T1000 (cell line): ENCODE measurements at places on chromosomes 5 and 9.

- DNase-seq: no peak
Measured at GRCh38 chr9:32427111-32427873, 42.8 kb downstream of the ACO1 start.

- DNase-seq: no peak
Measured at GRCh38 chr5:38921174-38921573, 75.4 kb downstream of the OSMR start.

DNA sequence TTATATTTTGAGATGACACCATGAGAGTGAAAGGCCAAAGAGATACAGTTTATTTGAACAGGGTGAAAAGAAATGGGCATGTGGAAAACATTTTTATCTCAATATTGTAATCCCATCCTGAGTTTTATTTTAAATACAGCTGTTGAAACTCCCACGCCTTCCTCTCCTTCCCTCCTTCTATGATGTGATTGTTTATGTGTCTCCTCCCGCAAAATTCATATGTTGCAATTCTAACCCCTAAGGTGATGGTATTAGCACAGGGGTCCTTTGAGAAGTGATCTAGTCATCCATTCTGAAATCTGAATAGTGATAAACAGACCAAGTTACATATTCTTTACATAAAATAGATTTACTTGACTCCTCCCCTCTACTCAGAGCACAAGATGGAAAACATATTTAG, 1275.4 kb upstream of the C9orf72 start:
- no peak for DNase-seq

DNA sequence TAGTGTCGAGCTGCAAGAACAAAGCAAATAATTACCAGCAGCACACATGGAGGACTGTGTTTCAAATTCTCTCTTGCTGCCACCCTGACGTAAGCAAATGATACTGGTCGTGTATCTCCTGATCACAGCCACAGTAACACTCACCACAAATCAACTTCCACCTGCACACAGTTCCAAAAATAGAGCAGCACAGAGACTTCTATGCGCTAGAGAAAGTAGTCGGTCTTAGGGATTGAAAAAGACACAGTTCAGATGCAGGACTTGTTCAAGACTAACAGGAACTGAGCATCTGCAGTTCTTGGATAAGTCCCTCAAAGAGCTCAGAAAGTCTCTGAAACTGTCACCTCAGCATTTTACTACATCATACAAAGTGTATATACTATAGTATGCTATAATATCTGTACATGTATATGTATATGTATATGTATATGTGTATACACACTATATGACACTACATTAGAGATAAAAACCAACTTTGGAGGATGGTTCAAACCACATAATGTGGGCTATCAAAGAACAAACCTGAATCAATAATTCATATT, 279.0 kb downstream of the GLIS3 start:
- no peak for DNase-seq

DNA sequence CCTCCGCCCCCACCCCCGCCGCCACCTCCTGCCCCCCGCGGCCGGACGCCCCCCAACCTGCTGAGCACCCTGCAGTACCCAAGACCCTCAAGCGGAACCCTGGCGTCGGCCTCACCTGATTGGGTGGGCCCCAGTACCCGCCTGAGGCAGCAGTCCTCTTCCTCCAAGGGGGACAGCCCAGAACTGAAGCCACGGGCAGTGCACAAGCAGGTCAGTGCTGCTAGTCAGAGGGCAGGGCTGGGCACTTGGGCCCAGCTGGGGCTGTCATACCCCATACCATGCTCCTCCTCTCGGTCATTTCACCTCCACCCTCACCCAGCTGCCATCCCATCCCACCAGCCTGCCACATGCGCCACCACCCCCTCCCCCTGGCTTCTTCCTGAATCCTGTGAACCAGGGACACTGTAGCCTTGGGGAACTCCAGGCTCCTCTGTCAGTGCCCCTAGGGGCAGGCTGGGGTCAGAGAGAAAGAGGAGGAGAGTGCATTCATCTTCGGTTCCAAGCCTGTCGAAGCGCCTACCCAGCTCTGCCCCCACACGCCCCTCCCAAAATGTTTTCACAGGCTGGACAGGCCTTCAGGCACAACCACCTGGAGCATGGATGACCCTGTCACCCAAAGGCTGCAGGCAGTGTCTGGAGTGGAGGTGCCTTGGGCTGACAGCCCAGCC, 122.0 kb downstream of the DAB2IP start:
- no peak for DNase-seq

DNA sequence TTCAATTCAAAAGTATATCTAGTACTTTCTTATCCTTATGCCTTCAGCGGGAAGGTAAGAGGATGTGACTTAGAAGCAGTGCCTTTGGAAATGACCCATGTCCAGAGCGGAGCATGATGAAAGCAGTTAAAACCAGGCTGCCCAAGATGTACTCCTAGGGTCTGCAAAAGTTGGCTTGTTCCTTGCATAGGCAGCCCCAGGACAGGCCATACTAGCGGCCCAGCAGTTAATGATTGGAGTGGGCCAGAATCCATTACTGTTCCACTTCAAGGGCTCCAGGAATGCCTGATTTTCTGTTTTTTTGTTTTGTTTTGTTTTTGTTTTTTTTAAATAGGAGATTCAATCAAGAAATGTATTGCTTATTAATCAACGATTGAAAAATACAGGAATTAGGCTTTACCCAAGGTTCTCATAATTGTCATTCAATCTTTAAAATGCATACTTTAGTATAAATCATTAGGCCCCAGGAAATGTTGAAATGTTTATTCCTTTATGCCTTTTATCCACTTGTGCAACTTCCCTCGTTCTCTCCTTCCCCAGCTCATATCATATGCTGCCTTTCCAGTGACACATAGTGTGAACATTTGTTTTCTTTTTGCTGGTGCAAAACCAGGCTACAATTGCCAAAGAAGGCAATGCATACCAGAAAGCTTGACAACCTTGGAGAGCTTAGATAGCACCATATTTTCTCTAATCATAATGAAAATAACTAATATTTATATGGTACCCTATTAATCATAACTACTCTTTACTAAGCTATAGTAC, 190.8 kb downstream of the ARHGEF28 start:
- no peak for DNase-seq

GRCh38 chr9:20925256-20926045, 106.0 kb downstream of the HACD4 start:
- DNase-seq: no peak

- no peak for DNase-seq
Measured at GRCh38 chr9:34440017-34440416, 18.4 kb downstream of the FAM219A start.

GRCh38 chr5:93395010-93395409, 186.0 kb downstream of the NR2F1-AS1 start:
- DNase-seq: no peak
